ENCODE measurements at places on chromosomes 5 and 9. TPM values are rescaled to one million over a fixed set of nuclear protein-coding genes. Genes with fewer than 3 reads are reported as not detected.

- no peak for DNase-seq
- H3K27me3 ChIP-seq = no peaks in the 10 kb centered on the region
- H3K27ac ChIP-seq = no peak overlapping the region
- H3K4me3 ChIP-seq = no peak overlapping the region
- no peaks in the 10 kb centered on the region for H3K4me1 ChIP-seq
Observed at GRCh38 chr9:444528-444927, 229.9 kb downstream of the DOCK8 start.

GRCh38 chr5:72691751-72692150, 124.7 kb upstream of the TNPO1 start:
- no peaks in the 10 kb centered on the region for H3K4me1 ChIP-seq
- H3K27ac ChIP-seq = no peak overlapping the region
- H3K36me3 ChIP-seq = no peaks in the 10 kb centered on the region
- no peak overlapping the region for H3K4me3 ChIP-seq
- no peaks in the 10 kb centered on the region for H3K27me3 ChIP-seq

GRCh38 chr9:103483471-103484096, 488.5 kb downstream of the CYLC2 start:
- H3K27ac ChIP-seq = no peak overlapping the region
- no peaks in the 10 kb centered on the region for H3K4me1 ChIP-seq
- no peaks in the 10 kb centered on the region for H3K27me3 ChIP-seq

DNA sequence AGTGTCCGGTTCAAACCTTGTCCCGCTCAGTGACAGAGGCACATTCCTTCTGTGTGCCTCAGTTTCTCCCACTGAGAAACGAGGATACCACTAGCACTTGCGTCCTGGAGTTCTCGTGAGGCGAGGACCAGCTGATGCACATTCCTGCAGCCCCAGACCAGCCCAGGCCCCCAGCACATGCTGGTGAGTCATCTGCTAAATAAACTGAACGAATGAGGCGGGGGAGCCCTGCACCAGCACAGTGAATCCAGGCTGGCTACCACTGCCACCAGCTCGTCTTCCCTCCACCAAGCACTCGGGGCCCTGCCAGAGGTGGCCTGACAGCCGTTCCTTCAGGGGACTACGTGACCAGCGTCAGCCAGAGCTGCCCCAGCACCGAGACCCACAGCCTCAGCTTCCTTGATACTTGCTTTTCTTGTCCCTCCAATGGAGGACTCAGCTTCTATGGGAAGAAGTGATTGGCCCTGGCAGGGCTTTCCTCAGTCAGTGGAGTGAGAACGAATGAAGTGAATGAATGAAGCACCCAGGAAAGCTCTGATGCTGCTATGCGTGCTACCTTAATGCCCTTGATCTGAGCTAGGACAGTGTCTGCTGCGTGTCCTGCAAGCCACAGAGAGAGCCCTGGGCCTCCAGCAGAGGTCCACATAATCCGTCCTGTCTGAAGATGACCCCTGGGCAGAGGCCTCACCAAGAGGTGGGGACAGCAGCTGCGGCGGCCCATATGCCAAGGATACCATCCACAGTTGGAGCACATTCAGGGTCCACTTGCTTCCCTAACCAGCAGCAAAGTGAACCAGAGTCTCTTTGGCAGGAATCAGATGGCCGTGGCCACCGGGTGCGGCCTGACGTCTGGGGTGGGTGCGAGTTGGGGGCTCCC, 13.5 kb upstream of the BARX1 start:
- DNase-seq = no peak
- no peak overlapping the region for H3K27ac ChIP-seq
- no peaks in the 10 kb centered on the region for H3K27me3 ChIP-seq
- H3K4me3 ChIP-seq = no peak overlapping the region
- H3K36me3 ChIP-seq = no peaks in the 10 kb centered on the region

DNA sequence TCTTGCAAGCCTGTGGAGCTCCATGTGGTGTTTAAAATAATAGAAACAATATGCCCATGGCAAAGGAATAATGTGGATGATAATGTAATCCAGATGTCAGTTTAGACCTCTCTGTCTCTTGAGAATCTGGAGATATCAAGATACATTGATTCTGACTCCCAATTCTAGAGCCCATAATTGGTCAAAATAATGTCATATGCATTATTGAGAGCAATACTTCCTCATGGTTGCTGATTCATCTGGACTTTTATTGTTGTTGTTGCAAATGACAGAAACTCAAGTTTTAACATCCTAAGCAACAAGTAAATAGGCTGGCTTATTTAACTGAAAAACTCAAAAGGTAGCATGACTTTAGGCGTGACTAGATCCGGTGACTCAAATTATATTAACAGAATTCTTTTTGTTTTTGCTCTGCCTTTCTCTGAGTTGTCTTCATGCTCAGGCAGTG, 152.1 kb downstream of the PCSK1 start:
- no peak overlapping the region for H3K27ac ChIP-seq
- DNase-seq = no peak
- H3K4me3 ChIP-seq = no peak overlapping the region
- H3K4me1 ChIP-seq = no peaks in the 10 kb centered on the region
- H3K36me3 ChIP-seq = no peaks in the 10 kb centered on the region

DNA sequence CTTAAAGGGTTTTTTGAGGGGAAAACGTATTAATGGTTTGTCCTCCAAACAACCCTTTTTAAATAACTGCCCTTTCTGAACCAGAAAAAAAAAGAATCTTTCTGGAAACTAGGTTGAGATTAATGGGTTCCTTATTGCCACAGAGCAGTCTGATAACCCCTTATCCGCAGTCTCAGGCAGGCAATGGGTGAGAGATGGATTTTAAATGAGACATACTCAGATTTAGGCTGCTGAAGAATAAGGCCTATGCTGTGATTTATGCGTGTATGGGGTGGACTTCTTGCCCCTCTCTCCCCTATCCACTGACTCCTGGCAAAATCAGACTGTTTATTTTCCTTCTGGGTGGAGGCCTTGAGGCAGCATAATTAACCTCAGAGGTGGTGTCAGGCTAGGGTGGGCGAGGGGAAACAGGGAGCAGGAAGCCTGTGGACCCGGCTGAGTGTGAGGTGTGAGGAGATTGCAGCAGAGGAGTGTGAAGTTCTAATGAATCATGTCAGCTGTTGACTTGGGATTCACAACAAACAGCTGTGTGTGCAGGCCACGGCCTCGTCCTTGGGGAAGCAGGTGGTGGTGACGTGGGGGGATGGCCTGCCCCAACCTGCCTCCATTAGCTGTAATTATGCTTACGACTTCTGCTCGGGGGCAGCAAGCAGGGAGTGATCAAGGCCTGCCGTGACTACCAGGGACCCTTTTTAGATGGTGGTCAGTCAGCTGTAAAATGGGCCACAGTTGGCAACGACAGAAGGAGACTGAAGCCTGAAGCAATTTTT, 196.4 kb downstream of the SEMA6A start:
- no peaks in the 10 kb centered on the region for H3K4me1 ChIP-seq
- no peak for DNase-seq
- no peaks in the 10 kb centered on the region for H3K36me3 ChIP-seq
- no peaks in the 10 kb centered on the region for H3K27me3 ChIP-seq

DNA sequence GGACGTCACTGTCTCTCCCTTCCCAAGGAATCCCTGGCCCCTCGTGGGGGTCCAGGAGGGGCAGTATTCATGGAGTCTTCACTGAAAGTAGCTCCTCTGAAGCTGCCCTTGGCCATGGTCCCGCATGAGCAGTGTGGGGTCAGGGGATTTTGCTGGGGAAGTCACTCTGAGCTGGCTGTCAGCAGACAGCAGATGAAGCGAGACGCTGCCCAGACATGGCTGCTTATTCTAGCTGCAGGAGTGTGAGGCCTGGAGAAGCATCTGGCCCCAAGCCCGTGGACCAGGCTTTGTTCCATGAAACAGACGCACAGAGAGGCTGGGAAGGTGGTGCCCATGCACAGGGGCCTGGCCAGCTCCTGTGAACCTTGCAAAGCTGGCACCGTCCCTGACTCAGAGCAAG, 21.5 kb upstream of the ASS1 start:
- no peaks in the 10 kb centered on the region for H3K27me3 ChIP-seq
- no peaks in the 10 kb centered on the region for H3K36me3 ChIP-seq
- no peak overlapping the region for H3K4me3 ChIP-seq
- peak; percentile 94 for DNase-seq

DNA sequence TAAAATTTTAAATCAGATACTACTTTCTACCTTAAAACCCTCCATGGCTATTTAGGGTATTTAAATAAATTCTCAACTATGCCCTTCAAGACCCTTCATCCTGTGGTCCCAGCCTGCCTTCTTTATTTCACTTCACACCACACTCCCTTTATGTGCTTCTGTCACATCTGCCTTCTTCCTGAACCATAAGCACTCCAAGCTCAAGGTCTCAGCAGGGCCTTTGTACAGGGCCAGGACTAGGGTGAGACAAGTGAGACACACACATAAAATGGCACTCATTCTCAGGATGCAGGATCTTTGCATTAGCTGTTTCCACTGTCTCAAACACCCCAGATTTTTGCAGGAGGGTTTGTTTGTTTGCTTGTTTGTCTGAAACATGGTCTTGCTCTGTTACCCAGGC, 7.6 kb downstream of the ITK start:
- no peaks in the 10 kb centered on the region for H3K27me3 ChIP-seq
- no peak for DNase-seq
- H3K4me3 ChIP-seq = no peak overlapping the region
- H3K36me3 ChIP-seq = no peaks in the 10 kb centered on the region
- no peak overlapping the region for H3K27ac ChIP-seq
- H3K4me1 ChIP-seq = no peaks in the 10 kb centered on the region

- no peaks in the 10 kb centered on the region for H3K36me3 ChIP-seq
- no peaks in the 10 kb centered on the region for H3K4me1 ChIP-seq
- no peak overlapping the region for H3K4me3 ChIP-seq
- H3K27ac ChIP-seq = no peak overlapping the region
Observed at GRCh38 chr5:38837416-38837815, 8.4 kb upstream of the OSMR start.

DNA sequence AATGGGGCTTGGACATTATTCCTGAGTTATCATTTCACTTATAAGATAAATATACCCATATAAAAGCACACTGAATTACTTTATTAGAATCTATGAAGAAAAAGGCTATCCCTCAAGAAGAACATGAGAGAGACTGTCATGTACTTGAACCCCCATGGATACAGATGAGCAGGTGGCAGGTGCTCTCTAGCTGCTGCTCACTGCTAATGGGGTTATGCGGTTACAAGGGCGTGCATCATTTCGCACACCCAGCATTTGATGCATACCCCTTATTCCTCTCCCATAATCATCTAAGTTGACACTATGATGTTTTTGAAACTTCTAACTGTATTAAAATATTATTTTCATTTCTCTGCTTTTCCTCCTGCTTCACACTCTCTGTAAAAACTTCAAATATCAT, 16.4 kb downstream of the ITK start:
- no peaks in the 10 kb centered on the region for H3K36me3 ChIP-seq
- no peak overlapping the region for H3K4me3 ChIP-seq
- H3K27me3 ChIP-seq = no peaks in the 10 kb centered on the region
- no peak overlapping the region for H3K27ac ChIP-seq
- H3K4me1 ChIP-seq = no peaks in the 10 kb centered on the region

DNA sequence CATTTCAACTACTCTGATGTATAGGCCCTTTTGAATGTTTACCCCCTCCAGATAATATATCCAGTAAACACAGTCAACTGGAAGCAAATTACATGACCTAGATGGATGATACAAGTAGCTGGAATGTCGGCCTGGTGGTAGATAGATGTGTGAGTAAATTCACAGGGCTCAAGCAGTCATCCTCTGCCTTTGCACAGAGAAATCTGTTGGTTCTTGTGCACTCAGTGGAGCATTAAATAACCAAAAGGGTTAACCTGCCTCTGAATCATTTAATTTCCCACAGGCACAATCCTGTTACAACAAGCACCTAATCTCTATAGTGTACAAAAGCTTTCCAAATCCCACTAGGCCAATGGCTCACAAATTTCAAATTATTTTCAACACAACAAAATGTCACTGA, 668.3 kb downstream of the DNAH5 start:
- no peaks in the 10 kb centered on the region for H3K36me3 ChIP-seq
- no peak overlapping the region for H3K27ac ChIP-seq
- no peaks in the 10 kb centered on the region for H3K27me3 ChIP-seq

DNA sequence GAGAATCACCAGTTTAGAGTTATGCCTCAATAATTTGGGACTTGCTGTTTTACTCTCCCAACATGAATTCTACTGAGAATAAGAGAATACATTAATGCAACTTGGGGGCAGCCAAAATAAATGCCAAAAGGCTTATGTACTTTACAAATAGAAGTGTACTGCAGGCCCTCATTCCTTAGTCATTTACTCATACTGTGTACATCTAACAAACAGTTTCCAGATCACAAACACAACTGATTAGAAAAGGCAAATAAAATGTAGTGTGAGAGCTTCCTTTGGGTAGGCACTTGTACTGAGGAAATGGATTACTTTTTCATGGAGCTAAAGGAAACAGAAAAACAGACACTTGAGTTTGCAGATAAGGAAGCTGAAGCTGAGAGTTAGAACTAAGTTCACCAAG, 12.6 kb downstream of the ANKDD1B start:
- DNase-seq = no peak
- no peak overlapping the region for H3K4me3 ChIP-seq
- no peaks in the 10 kb centered on the region for H3K36me3 ChIP-seq
- H3K4me1 ChIP-seq = no peaks in the 10 kb centered on the region
- H3K27ac ChIP-seq = no peak overlapping the region

- H3K4me3 ChIP-seq = no peak overlapping the region
- H3K27ac ChIP-seq = no peak overlapping the region
- DNase-seq = no peak
Observed at GRCh38 chr9:16987026-16987425, 116.6 kb upstream of the BNC2 start.

GRCh38 chr9:126721564-126721981, 83.3 kb upstream of the ZBTB43 start:
- no peaks in the 10 kb centered on the region for H3K27me3 ChIP-seq
- peaks cover 22% of the 10 kb centered on the region for H3K4me1 ChIP-seq
- H3K27ac ChIP-seq = no peak overlapping the region
- H3K36me3 ChIP-seq = no peaks in the 10 kb centered on the region

DNA sequence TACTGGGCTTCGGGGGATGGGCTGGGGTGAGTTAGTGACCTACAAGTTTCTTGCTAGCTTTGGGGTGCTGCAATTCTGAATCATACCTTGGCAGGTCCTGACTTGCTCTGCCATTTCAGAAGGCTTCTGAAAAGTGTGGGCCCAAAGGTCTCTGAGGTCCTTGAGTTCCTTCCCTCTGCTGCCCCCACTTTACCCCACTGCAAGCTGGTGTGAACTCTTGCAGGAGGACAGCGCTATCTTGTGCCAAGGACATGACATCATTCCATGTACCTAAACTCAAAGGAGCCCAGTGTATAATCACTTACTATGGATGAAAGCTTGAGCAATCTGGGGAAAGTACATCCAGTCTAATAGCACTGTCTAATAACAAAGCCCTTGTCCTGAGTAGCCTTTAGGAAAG, 157.4 kb downstream of the RMI1 start:
- no peaks in the 10 kb centered on the region for H3K36me3 ChIP-seq
- no peaks in the 10 kb centered on the region for H3K27me3 ChIP-seq
- H3K4me3 ChIP-seq = no peak overlapping the region
- peak overlapping the region; percentile 73 for H3K27ac ChIP-seq
- peaks cover 30% of the 10 kb centered on the region for H3K4me1 ChIP-seq

The PDLIM4 gene
- total RNA-seq = 6.0 TPM
